ENCODE measurements at places on chromosomes 5 and 9.

- DNase-seq: peak; percentile 6
These were observed 131.1 kb upstream of the MPDZ start for GRCh38 chr9:13410566-13411031.

- DNase-seq: no peak
These were observed 469.2 kb upstream of the WWC1 start for GRCh38 chr5:167822241-167822640.

DNA sequence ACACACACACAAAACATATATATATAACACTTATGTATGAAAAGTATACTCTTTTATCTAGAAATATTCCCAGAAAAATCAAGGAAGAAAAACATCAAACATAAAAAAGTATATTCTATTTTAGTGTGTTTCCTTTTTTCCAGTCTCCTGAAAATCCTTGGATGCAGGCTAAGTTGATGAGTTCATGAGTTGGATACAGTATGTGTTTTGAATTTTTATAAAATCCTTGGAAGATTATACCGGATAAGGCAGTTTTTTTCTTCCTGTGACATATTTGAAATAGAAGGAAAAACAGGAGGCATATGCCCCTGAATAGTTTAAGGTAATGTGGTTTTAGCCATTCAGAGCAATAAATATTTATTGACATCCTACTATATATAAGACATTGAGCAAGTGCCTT lies 203.6 kb downstream of the SNX18 start:
- no peak for DNase-seq

DNA sequence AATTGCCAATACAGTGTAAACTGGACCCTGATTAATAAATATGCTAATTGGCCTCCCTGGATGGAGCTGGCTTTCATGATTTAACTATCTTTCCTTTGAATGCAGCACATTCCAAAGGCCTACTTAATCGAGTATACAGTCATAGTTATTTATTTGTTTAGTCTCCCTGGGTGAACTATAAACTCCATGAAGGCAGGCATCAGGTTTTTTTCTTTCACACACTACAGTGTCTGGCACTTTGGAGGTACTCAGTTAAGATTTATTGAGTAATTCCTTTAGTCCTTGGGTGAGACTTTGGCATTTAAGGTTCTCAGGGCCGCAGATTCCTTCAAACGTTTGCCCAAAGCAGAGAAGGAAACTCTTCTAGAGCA lies 20.5 kb downstream of the RUSC2 start:
- DNase-seq: no peak

DNA sequence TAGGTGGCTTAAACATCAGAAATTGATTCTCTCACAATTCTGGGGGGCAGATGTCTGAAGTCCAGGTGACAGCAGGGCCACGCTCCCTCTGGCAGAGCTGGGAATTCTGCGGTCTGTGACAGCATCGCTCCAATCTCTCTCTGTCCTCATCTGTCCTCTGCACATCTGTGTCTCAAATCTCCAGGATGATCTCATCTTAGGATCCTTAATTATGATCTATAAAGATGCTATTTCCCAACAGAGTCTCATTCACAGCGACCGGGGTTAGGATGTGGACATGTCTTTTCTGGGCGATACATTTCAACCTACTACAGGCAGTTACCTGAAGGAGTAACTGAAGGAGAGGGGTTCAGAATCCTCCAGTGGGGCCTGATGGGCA lies 31.4 kb downstream of the ANKRD33B start:
- DNase-seq: peak; percentile 82

- DNase-seq: no peak
These were observed 18.9 kb downstream of the DPYSL3 start for GRCh38 chr5:147490989-147491388.

- DNase-seq: no peak
These were observed 81.3 kb upstream of the IER5L start for GRCh38 chr9:129259375-129259774.

GRCh38 chr9:136057236-136058081 lies 37.6 kb downstream of the NACC2 start:
- no peak for DNase-seq

Data from EL (cell line).